ENCODE measurements at places on chromosomes 4 and X.
A peak's percentile ranks its signal among the peaks of the same experiment; 100 is the strongest.

- DNase-seq, result no peak
These were observed 273.5 kb downstream of the DACH2 start for GRCh38 chrX:86421771-86422170.

GRCh38 chr4:123615901-123616300 is 219.3 kb downstream of the SPRY1 start:
- no peak for DNase-seq

DNA sequence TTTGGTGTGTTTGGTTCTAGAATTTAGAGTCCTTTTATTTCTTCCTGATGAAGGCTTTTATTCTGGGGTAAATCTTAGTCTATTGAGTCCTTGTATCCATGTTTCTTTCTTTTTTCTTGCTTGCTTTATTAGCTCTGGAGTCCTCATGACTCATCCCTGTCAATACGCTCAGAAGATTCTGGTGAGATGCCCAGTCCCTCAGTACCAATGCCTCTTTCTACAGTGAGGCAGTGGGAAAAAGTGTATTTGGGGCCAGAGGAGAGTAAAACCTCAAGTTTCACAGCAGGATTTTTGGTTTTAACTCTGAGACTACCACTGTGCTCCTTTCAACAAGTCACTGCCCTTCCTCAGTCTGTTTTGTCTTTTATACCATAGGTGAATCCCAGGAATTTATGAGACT is 368.0 kb downstream of the GBA3 start:
- no peak for DNase-seq

DNA sequence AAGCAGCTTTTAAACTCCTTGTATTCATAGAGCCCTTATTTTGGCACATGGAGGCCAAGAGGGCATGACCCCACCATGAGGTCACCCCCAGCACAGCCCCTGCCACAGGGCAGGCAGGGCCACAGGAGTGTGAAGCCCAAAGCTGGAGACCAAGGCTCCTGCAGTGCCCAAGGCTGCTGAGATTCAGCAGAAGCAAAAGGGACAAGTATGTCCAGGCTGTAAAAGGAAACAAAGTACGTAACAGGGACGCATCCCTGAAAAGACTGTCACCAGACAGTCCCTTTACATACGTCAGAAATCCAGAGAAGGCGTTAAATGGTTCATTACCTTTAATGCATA is 18.9 kb downstream of the GAK start:
- DNase-seq, result no peak

- no peak for DNase-seq
These were observed 559.8 kb downstream of the TLL1 start for GRCh38 chr4:166432842-166433241.

GRCh38 chr4:11543706-11544105 is 115.0 kb upstream of the HS3ST1 start:
- no peak for DNase-seq

DNA sequence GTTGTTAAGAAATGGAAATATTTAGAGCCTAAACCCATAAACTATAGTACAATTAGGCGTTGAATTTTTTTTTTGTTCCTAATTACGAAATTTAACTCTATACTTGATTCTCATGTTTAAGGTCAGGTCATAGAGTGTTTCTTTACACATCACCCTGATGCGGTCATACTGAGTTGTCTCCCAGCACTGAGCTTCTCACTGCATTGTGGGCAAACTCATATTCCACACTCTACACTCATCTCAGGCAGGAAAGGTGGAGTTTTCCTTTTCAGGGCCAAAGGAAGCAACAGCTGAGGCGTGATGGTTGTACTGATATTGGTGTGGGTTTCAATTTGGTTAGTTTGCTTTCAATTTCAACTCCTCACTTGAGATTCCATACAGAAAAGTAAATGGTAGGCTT is 75.4 kb downstream of the FAT4 start:
- no peak for DNase-seq

DNA sequence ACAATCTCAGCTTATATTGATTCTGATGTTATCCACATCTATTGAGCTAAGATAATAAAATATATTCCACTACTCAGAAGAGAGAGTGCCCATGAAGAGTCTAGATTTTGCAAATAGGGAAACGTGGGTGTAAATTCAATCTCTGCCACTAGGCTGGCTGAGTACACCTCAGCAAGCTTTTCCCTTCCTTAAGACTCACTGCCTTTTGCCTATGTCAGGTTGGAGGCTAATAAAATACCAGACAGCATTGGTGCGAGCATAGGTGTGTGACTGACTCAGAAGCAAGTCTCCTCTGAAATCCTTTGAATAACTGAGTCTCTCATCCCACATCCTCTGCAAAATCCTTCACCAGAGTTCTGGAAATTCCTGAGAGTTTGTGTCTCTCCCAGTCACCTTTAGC is 405.4 kb upstream of the CPEB2 start:
- DNase-seq, result no peak

- DNase-seq, result peak; percentile 74
These were observed 739 bp downstream of the LARP1B start for GRCh38 chr4:128061566-128062536.

DNA sequence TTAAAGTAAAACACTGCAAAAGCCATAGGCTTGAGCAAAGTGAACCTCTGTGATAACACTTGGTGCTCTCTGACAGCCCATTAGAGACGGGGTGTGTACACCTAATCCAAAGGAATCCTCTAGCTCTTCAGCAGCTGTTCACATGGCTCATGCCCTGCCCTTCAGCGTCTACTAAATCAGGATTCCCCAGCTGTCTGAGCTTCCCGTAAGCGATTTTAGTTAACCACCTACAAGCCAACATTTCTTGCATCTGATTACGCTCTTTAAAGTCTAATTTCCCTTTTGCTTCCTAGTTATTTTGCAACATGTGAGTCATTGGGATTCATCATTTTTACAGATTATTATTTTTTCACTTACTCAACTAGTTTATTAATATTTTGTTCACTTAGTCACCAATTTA is 6.5 kb downstream of the DMD start:
- no peak for DNase-seq

- DNase-seq, result no peak
These were observed 12.7 kb upstream of the HHIP start for GRCh38 chr4:144633215-144633614.

DNA sequence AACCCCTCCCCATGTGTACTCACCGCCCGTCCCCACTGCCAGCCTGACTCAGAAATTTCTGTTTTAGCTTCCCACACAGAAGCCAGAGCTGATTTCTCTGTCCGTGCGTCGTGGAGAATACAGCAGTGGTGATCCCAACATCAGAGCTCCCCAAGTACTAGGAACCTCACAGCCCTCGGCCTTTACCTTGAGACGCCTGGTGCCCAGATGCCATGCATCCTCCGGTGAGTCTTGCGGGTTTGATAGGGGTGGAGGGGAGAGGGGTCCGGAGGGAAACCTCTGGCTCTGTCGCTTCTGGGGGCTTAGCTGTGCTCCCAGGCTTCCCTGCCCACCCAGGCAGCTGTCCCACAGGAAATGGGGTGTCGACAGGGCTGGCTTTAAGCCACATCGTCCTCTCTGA is 2.1 kb downstream of the LOC101059915 start:
- DNase-seq, result no peak

GRCh38 chr4:64781737-64782326 is 372.6 kb upstream of the TECRL start:
- peak; percentile 19 for DNase-seq

DNA sequence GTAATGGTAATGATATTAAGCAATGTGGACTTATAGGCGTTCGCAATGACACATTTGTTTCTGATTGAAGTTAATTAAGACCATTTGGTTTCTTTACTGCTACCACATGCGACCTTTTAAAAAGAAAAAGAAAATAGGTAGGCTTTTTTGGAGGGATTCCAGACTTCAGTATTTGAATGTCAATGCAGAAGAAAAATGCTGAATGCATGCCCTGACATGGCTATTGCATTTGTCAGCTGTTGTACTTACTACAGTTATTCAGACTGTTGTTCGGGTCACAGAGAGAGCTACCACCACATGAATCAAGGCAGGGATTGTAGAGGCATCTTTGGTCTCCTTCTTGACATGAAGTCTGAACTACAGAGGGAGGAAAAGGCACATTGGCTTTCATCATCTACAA is 163.7 kb downstream of the CORIN start:
- DNase-seq, result no peak

DNA sequence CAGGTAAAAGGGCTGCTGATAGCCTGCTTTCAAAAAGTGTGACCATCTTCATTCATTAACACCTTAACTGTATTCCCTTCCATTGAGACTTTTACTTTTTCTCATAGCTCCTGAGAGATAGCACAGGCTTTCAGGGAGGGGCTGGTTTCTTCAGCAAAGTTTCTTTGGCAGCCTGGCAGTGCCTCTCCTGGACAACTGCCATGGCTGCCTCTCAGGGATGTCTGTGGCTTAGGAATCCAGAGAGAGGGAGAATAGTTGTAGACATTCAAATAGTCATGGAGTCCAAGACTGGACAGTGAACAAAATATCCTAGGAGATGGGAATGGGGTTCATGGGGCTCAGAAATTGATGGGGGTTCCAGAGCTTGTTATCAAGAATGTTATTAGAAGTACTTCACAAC is 81.1 kb downstream of the FAM47B start:
- no peak for DNase-seq

GRCh38 chrX:46913667-46914066 is 1.4 kb downstream of the JADE3 start:
- no peak for DNase-seq

DNA sequence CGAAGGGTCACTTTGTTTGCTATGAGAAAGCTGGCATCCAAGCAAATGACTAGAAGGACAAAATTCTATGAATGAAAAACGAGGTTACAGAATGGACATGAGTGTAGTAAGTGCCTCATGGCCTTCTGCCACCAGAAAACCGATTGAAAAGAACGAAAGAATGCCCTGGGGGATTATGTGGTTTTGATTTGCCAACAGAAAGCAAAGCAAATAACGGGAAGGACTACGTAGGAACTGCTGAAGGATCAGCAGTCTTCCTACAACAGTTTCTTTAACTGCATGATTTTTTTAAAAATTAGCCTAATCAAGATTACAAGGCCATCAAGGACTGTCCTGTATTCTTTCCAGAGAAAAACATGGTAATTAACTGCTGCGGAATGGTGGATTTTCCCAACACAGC is 50.6 kb downstream of the NRK start:
- DNase-seq, result no peak

DNA sequence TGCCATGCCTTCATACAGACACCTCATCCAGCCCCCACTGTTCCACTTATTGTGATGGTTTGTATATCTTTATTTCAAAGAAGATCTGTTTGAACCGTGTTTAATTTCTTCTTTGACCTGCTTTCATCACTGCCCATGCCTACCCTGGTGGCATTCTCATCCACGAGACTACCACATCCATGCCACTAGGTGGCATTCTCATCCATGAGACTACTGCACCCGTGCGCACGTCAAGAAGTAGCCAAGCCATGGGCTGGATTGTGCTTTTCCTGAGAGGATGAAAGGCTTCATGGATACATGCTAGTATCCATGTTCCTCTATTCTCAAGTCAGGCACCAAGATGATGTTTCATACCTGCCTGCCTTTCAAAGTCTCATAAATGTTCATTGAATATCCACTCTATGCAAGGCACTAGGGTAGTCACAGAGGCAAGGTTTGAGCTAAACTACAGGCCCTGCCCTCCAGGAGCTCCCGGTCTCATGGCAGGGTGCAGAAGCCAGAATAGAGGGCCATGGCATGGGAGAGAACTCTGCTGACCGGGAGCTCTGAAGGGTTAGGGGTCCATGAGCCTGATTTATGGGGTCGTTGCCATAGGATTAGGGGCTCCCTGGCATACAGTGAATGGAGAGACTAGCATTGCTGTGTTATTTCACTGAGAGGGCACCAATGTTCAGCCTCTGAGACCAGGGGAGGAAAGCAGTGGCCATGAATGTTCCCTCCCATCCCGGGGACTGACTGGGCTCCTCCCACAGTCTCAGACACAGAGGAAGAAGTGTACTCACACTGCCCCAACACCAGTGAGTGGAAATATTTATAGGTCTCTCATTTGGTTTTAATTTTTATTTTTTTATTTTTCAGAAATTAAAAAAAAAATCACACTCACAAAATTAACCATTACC is 24.8 kb upstream of the EOLA2 start:
- DNase-seq, result peak; percentile 21

- peak; percentile 18 for DNase-seq
These were observed 20.5 kb downstream of the NKX3-2 start for GRCh38 chr4:13523591-13524503.

GRCh38 chr4:138659812-138660316 is 355.7 kb upstream of the NOCT start:
- no peak for DNase-seq

- no peak for DNase-seq
These were observed 127.2 kb downstream of the AKAP4 start for GRCh38 chrX:50073601-50074000.

DNA sequence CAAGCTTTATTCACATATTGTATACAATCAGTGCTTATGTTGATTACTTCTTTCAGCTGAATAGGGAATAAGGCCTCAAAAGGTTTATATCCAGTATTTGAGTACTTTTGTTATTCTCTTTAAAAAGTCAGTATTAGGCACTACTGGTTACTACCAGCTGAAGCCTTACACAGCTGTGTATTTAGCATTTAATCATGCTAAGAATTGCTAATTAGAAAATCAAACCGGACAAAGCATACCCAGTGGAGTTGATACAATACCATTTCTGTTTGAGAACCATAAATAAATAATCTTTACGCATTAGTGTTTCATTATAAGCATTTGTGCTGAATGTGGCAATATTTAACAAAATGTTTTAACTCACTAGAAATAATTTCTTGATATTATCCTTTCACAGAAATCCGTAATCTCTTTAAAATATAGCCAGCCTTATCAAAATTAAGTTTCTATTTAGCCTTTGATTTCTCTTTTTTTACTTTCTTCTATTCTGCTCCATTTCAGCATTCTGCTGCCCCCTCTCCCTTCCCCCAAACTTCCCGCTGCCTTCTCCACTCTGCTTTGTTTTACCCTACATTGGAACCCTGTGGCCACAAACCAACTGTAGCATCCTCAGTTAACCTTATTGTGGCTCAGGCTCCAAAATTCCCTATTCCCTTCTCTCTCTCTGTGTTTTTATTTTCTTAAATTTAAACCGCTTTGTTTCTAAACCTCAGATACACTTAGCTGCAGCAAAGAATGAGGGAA is 37.8 kb downstream of the UGT8 start:
- no peak for DNase-seq

- no peak for DNase-seq
These were observed 82.4 kb upstream of the CLCN4 start for GRCh38 chrX:10074241-10074941.

- DNase-seq, result no peak
These were observed 216.0 kb upstream of the TAPT1 start for GRCh38 chr4:16442296-16442695.

GRCh38 chr4:132827522-132827921 is 321.6 kb upstream of the PCDH10 start:
- peak; percentile 2 for DNase-seq

DNA sequence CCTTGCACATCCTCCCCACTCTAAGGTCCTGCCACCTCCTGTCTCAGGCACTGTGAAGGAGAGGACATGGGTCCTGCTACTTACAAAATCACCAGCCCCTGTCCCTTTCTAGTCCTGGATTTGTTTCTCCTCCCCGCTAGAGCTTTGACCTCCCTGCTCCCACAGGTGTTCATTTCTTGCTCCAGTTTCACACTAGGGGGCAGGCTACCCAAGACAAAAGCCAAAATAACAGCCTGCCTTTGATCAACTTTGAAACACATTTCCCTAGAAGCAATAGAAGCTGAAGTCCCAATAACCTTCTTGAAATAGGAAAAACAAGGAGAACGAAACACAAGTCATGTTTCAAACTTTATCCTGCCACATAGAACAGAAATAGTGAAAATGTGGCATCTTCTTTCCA is 164.4 kb downstream of the QDPR start:
- peak; percentile 38 for DNase-seq

- no peak for DNase-seq
These were observed 278.3 kb downstream of the FBXW7 start for GRCh38 chr4:152257601-152258066.

Measured in GM13976 (cell line).